Glutamatergic neuron (in vitro differentiated cells): ENCODE measurements at places on chromosomes 11 and 22.

DNA sequence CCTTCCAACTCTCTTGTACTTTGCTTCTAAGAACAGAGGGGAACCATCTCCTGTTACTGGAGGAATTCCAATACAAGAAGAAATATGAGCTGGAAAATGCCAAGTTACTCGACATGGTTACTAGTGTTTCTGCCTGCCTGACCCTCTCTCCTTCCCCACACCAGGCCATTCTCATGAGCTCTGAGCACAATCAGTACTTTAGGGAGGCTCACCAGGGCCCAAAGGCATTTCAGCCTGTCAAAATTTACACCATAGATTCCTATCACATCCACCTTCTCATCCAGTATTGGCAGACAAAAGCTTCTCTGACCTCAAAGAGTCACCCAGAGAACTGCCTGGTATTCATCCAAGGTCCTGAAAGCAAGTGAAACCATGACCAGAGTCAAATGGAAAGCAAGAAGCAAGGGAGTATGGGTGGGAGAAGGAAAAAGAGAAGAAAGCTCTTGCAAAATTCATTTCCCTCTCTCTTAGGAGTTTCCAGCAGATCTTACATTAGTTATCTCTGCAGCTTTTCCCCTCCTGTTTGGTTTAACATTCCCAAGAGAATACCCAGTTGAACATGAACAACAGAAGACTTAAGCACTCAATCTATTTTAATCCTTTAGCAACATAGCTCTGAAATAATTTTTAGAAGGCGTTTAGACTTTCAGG lies 58.7 kb upstream of the NCAM1 start:
- no peak for DNase-seq

DNA sequence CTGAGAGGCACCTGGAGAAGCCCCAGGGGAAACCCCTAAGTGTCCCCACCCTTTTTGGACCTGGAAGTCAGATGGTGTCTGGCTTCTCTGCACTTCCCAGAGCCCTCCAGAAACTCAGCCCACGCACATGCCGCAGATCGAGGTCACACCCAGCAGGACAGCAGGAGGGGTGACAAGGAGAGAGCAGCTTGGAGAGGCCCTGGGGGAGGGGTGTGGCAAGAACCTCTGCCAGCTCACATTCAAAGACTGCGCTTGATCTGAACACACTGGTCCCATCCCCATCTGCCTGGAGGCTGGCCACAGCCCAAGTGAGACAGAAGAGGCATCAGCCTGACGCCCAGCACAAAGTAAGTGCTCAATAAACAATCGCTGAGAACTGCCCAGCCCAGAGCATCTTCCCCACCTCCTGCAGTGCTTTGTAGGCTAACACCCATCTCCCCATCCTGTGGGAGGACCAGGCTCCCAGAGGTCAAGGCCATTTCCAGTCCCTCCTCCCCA lies 21.4 kb downstream of the TMPRSS6 start:
- peak; percentile 48 for DNase-seq

GRCh38 chr22:17943533-17944249 lies 80.7 kb downstream of the MICAL3 start:
- DNase-seq: no peak

DNA sequence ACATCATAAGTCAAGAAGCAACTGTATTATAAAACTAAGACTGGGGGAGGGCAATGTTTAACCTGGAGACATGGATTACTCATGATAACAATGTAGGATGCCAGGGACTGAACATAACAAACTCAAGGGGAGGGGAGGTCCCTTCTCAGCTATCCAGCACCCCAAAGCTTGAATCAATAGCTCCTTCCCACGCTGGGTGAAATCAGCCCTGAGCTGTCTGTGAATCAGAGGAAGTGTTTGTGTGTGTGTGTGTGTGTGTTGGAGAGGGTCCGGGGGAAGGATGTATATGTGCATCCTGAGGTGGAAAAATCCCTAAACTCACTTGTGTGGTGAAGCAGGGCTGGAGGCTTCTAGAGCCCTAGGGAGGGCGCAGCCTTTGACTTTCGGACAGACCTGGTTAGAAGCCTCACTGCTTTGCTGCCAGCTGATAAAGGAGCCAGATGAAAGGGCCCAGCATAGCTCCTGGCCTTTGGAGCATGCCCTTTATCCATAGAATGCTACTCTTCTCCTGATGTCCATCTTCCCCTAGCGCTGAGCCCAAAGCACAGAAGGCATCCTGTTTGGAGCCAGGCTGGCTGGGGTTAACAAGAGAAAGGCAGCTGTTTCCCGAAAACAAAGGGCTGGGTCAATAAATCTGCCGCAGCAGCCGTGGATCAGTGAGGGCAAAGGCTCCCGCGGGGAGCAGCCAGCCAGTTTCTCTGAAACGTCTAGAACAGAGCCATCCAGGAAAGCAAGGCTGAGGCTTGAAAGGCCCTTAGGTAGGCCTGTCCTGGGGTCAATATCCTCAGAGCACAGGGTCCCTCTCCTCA lies 35.8 kb downstream of the TNKS1BP1 start:
- peak; percentile 71 for DNase-seq
